Cardiac muscle cell (in vitro differentiated cells and primary cell): ENCODE measurements at places on chromosomes 4 and X.

DNA sequence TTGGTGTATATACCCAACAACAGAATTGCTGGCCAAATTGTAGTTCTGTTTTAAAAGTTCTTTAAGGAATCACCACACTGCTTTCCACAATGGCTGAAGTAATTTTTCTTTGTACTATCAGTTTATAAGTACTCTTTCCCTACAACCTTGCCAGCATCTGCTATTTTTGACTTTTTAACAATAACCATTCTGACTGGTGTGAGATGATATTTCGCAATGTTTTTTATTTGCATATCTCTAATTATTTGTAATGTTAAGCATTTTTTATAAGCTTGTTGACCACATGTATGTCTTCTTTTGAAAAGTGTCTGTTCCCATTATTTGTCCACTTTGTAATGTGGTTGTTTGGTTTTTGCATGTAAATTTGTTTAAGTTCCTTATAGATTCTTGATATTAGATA, 509.9 kb upstream of the POU3F4 start:
- DNase-seq = no peak

DNA sequence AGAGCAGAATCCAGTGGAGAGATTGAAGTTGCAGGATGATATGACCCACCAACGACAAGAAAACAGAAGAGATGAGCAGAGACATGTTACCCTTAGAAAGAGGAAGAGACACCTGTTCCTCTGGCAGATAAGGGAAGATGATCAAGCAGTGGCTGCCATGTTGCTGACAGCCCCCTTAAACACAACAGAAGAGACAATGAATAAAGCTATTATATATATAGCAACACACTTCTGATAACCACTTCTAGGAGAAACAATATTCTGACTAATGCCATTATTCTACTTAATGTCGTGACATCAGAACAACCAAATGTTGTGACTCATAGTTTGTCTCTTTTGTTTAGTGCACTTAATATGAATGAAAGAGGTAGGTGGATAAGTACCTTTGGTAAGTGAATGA, 44.9 kb downstream of the SH3RF1 start:
- peak; percentile 25 for DNase-seq

DNA sequence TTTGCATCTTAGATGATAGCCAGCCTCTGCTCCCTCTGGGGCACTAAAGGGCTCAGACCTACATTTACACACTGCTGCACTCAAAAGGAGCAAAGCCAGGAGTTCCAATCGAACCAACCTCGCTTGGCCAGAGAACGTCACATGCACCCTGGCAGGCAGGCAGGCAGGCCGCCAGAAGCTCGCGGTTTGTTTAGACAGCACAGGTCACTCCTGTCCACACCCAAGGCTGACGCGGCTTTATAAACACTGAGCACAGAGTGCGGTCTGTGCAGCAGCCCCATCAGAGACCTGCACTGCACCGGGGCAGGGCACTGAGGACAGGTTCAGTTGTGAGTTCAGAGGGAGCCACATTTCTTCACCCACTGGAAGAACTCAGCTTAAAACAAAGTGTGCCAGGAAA, 143.9 kb downstream of the BCOR start:
- DNase-seq = peak; percentile 41

- DNase-seq = no peak
These were observed 171.5 kb upstream of the EDNRA start for GRCh38 chr4:147309434-147309833.

DNA sequence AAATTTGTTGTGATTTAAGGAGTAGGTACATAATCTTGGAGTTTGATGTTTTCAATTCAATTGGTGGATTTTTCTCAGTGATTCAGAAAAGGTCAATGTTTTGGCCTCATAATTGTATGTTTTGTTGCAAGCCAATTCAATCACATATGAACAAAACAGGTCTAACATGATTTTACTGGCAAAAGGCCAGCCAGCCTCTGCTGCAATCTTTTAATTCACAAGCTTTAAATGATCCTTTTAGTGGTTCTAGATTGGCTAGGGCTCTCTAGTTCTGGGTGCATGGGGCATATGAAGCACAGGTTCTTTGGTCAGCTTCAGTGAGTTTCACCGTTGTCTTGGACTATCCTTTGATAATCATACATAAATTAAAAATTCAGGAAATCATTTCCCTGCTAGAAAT, 19.2 kb upstream of the SLC6A14 start:
- DNase-seq = no peak

- no peak for DNase-seq
These were observed 161.8 kb upstream of the CENPE start for GRCh38 chr4:103359900-103360299.

- DNase-seq = no peak
These were observed 111.5 kb downstream of the ASB9 start for GRCh38 chrX:15158350-15158735.

- DNase-seq = peak; percentile 32
These were observed 24.3 kb downstream of the SHROOM3 start for GRCh38 chr4:76459291-76459723.

DNA sequence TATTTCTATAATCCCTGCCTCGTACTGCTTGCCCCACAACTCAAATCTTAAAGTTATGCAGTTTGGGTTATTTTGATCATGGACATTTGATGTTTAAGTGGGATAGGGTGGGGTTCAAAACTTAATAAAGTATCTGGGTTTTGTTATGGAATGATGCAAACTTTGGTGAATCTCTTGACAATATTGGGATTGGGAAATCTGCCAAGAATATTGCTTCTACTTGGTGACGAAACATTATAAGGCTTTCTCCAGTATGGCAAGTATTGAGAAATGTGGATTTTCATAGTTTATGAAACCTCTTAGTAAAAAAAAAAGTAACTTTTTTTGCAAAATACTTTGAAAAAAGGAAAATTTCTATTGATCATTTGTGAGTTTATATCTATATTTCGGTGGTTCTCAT, 130.8 kb upstream of the SFRP2 start:
- no peak for DNase-seq

GRCh38 chr4:6381571-6382123, 90.8 kb downstream of the PPP2R2C start:
- DNase-seq = no peak

- DNase-seq = peak; percentile 50
These were observed 26.3 kb downstream of the FLNA start for GRCh38 chrX:154348114-154348531.

GRCh38 chrX:155262970-155263754, 1.1 kb downstream of the RAB39B start:
- no peak for DNase-seq

DNA sequence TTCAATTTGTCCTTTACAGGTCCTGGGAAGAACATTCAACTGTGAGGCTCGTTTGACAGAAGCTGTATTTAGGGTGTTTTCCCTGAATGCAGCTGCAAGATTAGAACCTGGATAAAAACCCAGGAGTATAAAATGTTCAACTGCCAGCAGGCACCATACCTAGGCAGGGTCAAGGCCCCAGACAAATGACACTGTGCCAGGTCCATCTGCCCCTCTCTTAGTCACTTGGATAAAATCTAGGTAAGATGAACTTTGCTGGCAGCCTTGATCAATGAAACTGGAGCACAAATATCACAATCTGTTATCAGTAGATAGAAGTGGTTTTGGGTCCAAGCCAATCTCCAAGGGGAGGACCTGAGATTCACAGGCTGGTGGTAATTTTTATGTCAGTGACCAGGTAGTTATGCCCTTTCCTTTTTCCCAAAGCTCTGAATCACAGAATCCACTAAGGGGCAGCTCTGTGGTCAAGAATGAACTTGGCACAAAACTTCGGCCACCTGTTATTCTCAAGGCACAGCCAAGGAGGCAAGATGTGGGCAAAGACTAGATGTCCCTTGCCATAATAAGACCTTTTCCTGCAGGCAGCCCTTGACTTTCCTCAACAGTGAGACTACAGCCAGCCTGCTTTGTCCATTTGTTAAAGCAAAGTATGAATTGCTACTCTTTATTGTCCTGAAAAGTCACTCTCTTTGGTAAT, 501.0 kb downstream of the PPARGC1A start:
- no peak for DNase-seq

- no peak for DNase-seq
These were observed 1306.6 kb upstream of the PABPC4L start for GRCh38 chr4:135508006-135508714.

DNA sequence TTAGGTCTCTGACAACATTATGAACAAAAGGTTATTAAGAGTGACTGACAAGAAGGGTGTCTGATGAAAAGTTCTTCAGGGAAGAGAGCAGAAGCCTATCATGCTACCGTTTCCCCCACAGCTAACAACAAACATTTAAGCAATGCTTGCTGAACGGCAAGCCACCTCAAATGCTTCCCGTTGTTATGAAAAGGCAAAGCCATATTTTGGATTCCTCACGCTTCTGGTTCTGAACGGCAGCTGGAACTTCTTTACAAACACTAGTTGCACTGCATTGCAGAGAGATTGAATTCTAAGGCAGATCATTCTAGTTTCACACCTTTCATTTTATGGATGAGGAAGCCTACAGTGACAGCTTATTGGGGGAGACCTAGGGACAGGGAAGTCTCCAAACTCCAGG, 48.6 kb upstream of the NAP1L5 start:
- DNase-seq = no peak

- no peak for DNase-seq
These were observed 399.1 kb downstream of the INPP4B start for GRCh38 chr4:142447009-142447408.

DNA sequence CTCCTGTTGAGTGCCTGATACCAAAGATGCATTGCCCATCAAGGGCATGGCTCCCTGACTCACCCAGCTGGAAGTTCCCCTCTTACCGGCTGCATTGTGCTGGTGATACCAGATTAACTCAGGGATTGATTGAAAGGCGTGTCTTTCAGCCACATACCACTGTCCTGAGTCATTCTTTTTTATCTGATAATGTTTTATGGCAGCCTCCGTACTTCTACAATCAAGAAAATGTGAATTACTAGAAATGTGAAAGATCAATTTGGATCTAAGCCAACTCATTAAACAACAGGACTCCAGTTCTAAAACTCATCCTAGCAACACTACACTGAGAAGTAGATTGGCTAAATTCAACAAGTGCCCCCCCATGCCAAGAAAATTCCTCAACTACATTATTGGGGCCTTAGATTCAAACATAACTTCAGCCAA, 40.0 kb downstream of the TXK start:
- DNase-seq = peak; percentile 13

DNA sequence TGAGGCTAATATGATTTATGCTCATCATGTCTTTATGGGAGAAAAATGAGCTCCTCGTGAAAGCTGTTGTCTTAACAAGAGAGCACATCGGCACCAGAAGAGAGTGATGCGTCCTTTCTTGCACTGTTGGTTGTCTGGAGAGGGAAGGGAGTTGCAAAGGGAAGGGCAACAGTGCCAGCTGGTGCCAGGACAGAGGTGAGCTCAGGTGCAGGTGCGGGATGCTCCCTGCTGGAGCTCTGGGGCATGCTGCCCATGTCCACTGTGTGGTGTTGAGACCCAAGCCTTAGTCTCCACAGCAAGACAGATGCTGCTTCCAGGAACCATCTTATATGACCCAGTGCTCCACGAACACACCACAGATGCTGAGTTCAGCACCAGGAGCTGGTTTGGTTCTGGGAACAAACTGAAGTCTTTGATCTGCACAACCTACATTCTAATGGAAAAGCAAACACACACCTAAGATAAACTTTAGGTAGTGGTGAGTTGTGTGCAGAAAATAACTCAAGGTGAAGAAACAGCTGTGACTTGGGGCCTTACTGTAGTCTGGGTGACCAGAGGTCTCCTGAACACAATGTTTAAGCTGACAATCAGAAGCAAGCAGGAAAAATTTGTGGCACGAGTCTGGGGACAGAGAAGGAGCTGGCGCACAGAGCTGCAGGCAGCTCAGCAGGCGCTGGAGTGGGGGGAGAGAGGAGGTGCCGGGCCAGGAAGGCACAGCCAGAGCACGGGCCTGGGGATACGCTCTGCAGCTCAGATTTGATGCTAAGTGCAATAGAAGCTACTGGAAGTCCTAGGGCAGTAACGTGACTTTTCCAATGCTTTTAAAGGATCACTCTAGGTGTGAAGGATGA, 73.2 kb downstream of the HAUS3 start:
- no peak for DNase-seq

DNA sequence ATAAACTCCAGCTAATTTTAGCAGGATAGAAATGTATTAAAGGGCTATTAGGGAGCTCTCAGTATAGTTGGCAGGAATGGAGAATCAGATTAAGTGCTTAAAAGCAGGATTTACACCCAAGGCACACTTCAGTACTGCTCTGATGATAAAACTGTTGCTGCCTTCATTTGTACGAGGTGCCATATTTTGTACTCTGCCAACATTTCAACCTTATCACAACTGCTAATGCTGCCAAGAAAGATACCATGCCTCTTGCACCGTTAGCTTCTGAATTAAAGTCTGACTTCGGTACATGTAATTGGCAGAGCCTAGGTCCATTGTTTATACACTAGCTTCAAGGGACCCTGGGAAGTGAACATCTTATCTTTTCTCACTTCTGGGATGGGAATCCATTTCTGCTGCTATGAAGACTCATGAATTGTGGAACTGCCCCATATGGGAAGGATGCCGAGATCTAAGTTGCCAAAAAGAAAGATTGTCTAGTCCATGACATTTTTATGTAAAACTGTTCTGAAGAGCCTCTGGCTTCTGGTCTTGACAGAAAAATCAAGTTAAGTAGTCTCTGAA, 624.0 kb upstream of the IGFBP7 start:
- no peak for DNase-seq

- no peak for DNase-seq
These were observed 40.4 kb downstream of the EFHC2 start for GRCh38 chrX:44303119-44303518.

DNA sequence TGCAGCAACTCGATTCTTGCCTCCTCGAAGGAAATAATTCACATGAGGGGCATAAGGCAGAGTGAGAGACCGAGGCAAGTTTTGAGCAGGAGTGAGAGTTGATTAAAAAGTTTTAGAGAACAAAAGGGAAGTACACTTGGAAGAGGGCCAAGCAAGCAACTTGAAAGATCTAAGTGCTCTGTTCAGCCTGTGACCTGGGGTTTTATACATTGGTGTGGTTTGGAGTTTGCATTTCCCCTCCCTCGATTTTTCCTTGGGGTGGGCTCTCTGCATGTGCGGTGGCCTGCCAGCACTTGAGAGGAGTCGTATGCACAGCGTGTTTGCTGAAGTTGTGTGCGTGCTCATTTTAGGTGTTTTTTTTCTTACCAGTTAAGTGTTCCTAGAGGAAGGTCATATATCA, 356.4 kb downstream of the KLHL4 start:
- no peak for DNase-seq
